ENCODE measurements at places on chromosomes 3 and 15.
A peak's percentile ranks its signal among the peaks of the same experiment; 100 is the strongest.

GRCh38 chr3:155519078-155519477 lies 225.6 kb upstream of the STRIT1 start:
- DNase-seq = no peak

DNA sequence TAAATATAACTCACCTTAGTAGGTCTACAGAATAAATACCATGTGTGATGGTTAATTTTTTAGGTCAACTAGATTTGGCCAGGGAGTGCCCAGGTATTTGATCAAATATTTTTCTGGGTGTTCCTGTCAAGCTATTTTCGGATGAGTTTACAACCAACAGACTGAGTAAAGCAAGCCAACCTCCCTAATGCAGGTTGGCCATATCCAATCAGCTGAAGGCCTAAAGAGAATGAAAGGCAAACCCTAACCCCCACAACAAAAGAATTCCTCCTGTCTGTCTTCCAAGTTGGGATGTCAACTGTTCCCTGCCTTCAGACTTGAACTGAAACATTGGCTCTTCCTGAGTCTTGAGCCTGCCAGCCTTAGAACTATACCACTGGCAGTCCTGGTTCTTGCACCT lies 28.6 kb downstream of the TASOR start:
- DNase-seq = no peak

DNA sequence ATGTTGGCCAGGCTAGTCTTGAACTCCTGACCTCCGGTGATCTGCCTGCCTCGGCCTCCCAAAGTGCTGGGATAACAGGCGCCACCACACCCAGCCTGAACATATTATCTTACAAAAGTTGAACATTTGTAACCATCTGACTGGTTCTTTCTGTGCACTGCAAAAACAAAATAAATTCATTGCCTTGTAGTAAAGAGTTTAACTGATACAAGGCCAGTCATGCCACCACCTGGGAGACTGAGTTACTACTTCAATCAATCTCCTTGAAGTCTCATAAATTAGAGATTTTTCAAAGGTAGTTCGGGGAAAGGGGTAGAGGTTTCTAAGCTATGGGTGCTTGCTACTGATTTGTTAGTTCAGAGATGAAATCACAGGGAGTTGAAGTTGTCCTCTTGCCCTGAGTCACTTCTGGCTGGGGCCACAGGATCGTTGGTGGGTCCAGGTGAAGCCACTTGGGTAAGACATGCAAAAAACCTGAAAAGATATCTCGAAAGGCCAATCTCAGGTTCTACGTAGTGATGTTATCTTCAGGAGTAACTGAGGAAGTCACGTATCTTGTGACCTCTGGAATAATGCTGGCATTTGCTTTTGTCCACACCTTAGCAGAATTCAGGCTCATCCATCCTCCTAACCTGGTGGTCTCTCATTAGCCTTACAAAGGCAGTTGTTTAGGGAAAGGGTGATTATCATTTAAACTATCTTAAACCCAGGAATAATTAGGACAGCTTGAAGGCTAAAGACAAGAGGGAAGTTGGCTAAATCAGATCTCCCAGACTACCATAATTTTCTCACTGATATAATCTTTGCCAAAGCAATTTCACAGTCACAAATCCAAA lies 33.7 kb downstream of the ZBTB11 start:
- no peak for DNase-seq

GRCh38 chr3:64305731-64306130 lies 80.5 kb upstream of the PRICKLE2 start:
- no peak for DNase-seq

DNA sequence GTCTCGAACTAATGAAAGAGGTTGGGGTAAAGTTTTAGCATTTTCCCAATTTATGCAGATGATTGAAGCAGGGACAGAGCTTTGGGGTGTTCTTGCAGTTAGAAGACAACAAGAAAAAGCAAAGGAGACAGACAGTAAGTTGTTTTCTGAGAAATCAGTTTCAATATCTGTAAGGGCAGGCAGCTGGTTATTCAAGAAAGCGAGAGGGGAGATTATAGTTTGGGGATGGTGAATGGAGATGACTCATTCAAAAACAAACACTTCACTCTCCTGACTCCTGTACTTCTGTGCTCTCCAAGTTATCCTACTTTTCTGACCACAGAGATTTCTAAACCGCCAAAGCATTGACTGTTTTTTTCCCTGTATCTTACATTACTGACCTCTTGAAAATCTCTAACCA lies 352.0 kb downstream of the GAP43 start:
- DNase-seq = no peak

DNA sequence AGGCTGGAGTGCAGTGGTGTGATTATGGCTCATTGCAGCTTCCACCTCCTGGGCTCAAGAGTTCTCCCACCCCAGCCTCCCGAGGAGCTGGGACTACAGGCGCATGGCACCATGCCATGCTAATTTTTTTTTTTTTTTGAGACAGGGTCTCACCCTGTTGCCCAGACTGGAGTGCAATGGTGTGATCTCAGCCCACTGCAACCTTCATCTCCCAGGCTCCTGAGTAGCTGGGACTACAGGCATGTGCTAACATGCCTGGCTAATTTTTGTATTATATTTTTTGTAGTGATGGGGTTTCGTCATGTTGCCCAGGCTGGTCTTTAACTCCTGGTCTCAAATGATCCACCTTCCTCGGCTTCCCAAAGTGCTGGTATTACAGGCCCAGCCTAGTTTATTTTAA lies 4.0 kb downstream of the TEX9 start:
- no peak for DNase-seq

DNA sequence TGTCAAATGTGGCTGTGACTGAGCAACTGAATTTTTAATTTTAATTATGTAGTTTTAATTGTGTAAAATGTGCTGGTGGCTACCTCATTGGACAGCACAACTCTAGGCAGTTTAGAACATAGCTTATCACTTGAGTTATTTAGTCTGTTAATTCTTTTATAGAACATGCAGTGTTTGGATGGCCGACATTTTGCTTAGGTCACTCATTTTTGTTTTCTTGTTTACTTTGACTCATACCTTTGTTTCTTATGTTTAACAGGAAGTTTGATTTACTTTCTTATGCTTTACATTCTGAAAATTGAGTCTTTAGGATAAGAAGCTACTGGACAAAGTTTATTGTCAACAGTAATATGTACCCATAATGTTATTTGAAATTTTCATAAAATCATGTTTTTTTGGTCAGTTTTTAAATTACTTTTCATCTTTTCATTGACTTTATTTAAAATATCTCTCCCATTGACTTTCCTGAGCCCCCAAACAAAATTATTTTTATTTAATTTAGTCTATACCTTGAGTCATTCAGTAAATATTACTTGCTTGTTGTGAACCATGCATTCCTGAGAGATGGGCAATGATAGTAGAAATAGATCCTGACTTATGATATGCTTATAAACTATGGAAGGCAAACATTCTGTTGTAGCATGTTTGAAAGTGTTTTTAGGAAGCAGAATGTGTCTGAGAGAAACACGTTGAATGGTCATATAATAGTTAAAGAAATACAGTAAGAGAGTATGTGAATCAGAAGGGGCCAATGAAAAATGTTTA lies 60.6 kb downstream of the TCF12 start:
- no peak for DNase-seq

- no peak for DNase-seq
These were observed 106.5 kb upstream of the EPHA3 start for GRCh38 chr3:89000886-89001285.

- DNase-seq = no peak
These were observed 63.0 kb upstream of the TRPM1 start for GRCh38 chr15:31164573-31164912.

- no peak for DNase-seq
These were observed 316.0 kb upstream of the CBLB start for GRCh38 chr3:106184540-106185457.

GRCh38 chr3:26535151-26535550 lies 87.4 kb upstream of the LRRC3B start:
- DNase-seq = no peak

GRCh38 chr3:121520510-121520909 lies 25.3 kb downstream of the POLQ start:
- no peak for DNase-seq

GRCh38 chr3:60651799-60652198 lies 599.5 kb downstream of the FHIT start:
- no peak for DNase-seq

DNA sequence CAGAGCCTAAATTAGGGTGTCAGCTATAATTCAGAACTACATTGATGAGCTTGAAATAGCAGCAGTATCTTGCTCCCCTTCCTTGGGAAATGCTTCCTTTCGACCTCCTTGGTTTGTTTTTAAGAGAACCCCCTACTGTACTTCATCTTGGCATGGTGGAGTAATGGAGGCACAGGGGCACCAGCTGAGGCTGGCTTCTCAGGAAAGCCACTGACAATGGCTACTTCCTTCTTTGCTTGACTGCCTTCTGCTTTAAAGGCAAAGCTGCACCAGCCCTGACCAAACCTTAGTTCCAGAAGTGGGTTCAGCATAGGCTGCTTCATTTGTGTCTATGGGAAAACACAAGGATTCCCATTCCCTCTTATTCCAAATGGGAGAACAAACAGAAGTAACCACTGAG lies 1.5 kb upstream of the FBXL22 start:
- no peak for DNase-seq

DNA sequence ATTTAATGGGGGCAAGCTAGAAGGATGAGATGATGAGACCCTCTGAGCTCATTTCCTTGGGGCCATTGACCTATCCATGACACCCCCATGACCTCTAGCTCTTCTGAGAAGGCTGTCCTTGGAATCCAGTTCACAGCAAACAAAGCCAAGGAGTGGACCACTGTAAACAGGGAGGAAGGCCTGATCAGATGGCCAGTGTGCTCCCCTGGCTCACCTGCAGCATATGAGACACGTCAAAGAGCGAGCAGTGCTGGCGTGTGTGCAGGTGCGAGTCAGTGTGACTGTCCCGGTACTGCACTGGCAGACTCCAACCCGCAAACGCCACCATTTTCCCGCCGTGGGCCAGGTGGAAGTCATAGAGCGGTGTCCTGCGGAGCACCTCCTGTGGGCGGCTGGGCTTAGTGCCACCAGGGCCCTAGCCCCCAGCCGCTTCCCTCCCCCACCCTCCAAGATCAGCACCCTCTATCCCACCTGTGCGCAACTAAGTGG lies 339 bp downstream of the AMT start:
- DNase-seq = peak; percentile 10

GRCh38 chr3:66163222-66163621 lies 57.6 kb upstream of the SLC25A26 start:
- no peak for DNase-seq

Data from Calu3 (cell line).